ENCODE measurements at places on chromosomes 4 and X.
A peak's percentile ranks its signal among the peaks of the same experiment; 100 is the strongest.

DNA sequence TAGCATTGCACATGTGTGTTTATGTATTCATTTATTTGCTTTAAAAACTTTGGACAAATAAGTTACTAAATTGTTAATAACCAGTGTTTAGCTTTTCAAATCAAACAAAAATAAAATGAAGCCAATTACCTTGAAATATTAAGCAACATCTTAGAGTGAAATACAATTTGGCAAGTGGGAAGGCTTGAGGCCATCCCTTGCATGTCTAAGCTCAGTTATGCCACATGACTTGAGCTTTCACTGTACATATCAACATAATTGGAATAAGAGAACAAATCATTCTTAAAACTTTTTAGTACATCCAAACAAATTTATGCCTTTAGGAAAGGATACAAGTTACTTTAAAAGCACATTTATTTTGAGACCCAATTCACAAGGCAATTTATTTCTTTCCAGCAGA lies 640.6 kb downstream of the SPRY1 start:
- DNase-seq = no peak

DNA sequence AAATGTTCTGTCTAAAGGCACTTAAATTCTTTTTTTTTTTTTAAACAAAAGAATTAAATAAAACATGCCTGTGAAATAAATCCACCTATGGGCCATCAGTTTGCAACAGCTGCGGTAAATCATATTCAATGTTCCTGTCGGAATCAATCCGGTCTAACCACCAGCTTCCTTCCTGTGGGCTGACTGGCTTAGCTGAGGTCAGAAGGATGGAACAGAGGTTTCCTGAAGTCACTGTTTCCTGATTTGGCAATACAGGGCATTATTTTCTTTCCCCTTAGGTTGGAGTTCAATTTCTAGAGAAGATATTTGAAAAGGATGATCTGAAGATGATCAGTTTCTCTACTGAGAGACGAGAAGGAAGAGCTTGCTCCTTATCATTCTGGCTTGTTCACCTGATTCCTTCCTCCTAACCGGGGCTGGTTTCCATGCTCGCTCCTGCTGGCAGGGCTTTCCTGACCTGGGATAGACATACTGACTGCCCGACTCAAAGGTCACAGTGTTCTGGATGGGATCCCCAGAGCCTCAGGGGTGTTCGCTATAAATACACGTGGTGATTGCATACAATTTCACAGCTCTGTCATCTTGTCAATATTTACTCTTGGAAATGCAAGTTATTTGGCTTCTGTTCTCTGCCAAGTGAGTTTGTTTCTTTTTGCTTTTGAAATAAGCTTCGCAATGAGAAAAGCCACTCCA lies 21.7 kb downstream of the PDLIM3 start:
- DNase-seq = peak; percentile 39

DNA sequence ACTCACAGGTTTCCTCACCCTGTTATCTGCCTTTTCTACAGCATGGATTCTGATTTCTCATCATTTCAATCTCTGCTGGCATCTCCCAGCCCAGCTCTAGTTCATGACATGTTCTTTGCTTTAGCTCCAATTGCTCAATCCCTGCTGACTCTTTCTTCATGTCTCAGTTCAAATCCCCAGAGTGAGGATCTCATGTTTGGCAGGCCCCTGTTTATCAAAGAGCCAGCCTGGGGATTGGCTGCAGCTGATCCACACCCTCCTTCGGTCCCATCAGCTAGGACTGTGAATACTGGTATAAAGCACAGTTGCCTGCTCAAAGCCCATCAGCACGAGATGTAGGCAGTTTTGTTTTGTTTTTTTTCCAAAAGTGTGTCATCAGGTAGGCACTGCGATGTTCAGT lies 14.4 kb upstream of the CC2D2A start:
- DNase-seq = no peak

- no peak for DNase-seq
Observed at GRCh38 chr4:98680806-98681205, 22.4 kb upstream of the TSPAN5 start.

DNA sequence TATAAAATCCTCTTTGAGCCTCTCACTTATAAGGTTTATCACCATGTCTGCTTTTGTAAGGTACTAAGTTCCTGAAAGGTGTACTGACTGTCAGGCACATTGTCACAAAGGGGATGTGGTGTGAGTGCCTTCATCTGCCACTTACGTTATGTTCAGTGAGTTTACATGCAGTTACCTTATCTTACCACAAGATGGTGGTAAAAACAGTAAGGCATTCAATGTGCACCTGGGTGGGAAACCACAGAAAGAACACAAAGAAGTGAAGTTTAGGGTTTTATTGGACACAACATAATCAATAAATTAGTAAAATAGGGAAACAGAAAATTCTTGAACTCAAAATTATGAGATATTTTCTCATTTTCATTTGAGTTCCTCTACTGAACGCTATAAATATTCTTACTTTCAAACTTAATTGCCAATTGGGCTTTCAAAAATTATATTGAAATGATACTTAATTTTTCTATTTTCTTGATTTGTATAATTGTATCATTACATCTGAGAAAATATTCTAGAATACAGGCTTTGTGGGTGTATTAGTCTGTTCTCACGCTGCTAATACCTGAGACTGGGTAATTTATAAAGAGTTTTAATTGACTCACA lies 650.8 kb downstream of the PCDH7 start:
- DNase-seq = no peak

DNA sequence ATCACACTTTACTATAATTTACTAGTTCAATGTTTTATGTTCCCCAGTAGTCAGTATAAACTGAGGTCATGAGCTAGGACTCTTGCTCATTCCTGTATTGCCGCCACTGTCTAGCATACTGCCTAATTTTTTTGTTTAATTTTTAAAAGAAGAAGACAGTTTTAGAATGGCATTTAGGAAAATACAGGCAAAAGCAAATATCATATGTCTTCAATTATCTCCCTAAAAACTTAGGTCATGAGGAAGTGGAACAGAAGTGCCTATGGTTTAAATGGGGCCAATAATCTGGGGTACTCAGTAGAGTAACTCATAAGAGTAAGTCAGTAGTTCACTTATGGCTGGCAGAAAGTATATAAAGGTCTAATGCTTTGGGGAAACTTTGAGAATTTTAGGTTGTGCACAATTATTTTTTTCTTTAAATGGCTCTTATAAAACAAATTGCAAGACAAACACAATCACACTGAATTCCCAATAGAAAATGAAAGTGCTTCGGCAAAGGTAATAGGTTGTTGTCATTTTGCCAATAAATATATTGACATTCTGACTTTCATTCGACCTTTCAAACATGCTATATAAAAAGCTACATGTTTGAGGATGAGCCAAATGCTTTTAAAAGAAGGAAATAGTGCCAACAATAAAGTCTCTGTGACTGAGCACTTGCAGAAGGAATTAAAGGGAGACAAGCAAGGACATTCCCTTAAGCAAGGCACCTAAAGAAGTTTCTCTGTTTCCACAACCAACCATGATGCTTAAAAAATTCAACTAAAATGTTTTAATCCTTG lies 390.1 kb downstream of the PDGFC start:
- no peak for DNase-seq

DNA sequence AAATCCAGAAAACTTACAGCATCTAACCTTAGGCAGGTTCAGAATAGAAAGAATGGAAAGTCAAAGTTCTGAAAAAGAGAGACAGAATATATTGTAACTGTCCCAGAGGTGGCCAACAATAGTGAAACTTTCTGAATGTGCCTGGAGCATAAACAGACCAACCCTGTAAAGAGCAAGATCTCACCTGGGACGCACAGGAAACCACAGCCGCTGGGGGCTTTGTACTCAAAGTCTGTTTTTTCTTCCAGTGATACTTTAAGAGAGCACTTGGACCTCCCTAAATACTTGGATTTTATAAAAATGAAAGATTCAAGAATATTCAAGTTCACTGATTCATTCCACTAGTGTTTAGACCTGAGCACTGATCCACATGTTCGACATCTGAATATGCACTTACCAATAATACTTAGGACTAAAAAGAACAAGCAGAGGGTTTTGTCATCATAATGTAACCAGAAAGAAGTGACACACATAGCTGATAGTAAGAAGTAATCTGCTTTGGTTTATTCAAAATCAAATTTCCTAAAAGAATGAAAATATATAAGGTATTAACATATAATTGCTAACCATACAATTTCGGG lies 35.3 kb downstream of the ARAP2 start:
- DNase-seq = no peak

DNA sequence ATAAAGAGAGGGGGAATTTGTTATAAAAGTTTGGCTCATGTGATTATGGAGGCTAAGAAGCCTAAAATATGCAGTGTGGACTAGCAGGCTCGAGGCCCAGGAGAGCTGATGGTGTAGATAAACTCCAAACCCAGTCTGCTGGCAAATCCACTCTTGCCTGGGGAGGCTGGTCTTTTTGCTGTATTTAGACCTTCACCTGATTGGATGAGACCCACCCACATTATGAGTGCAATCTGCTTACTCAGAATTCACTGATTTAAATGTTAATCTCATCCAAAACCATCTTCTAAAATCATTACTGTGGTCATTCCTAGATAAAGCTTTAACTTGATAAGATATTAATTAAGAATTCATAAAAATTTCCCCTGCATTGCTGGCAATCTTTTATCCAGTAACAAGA lies 473.2 kb downstream of the TMA16 start:
- no peak for DNase-seq

- no peak for DNase-seq
Observed at GRCh38 chr4:99264927-99265326, 25.9 kb downstream of the ADH1A start.

- DNase-seq = no peak
Observed at GRCh38 chr4:118086344-118086743, 52.1 kb downstream of the NDST3 start.

- peak; percentile 32 for DNase-seq
Observed at GRCh38 chrX:71621603-71622002, 3.3 kb upstream of the CXCR3 start.

DNA sequence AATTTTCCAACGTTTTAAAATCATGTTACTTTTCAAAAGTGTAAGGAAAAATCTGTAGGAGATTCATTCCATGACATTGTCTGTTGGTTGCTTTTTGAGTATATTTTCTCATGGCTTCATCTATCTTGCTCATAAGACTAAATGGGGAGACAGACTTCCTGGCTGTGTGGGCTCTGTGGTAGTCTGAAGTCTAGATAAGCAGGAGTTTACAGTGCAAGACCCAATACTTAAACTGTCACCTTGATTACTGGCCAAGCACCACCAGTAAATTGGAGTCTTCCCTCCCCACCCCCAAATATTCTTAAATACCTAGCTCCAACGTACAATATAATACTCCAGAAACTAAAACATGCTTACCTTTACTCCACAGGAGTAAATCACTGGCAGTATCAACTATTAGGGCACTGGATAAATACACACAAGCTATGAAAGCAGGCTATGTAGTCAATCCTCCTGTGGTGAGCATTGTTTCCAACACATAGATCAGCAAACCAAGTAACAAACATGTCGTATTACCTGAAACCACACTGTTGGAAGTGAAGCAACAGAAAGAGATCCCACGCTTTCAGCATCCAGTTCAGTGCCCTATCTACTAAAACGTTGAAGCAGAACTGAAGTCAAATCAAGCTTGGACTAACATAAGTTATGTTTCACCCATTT lies 6.2 kb downstream of the HNRNPD start:
- no peak for DNase-seq

All from left colon (tissue), 2 donors.